ENCODE measurements at places on chromosomes 5 and 9.

- no peak for DNase-seq
These were observed 237.8 kb upstream of the GAS1 start for GRCh38 chr9:87184956-87185642.

GRCh38 chr9:133566382-133566781, 31.9 kb downstream of the ADAMTSL2 start:
- DNase-seq = no peak

GRCh38 chr5:100108883-100109282, 426.3 kb upstream of the FAM174A start:
- no peak for DNase-seq

DNA sequence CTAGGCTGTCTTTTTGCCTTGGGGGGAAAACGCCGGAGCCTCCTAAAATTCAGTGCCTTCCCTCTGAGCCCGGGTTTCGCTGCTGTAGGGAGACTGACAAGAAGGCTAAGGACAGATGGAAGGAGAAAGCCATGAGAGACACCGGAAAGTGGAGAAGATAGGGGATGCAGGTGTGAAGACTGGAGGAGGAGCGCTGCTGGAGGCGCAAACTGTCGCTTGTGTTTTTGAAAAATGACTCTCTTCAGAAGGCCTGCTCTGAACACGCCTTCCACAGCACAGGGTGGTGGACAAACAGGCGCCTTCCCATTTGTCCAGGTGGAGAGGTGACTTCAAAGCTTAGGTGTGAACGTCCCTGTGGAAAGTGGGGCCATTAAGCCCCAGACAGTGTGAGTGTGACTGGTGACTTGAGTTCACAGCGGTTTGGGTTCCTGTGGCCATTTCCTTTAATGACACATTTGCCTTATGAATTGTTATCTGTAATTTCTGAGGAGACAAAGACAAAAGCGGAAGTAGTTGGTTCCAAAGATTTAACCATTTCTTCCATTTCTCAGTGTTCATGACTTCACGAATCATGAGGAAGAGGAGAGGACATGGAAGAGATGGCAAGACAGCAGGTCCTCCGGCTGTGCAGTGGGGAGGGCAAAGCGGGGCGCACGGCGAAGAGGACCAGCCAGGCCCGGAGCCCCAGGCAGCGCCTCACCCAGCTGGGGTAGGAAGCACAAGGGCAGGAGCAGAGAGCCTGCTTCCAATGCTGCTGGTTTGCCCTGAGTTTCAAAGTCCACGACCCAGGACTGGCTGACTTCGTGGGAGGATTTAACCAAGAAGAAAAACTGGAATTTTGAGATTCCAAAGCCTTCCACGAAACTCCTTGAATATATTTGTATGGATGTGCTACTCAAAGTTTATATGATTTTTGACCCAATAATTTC, 27.8 kb upstream of the SEMA4D start:
- DNase-seq = peak; percentile 80

- no peak for DNase-seq
These were observed 48.6 kb downstream of the PSMB7 start for GRCh38 chr9:124366476-124367220.
